ENCODE measurements at places on chromosomes 6 and 20. TPM values are rescaled to one million over a fixed set of nuclear protein-coding genes. Genes with fewer than 3 reads are reported as not detected.

DNA sequence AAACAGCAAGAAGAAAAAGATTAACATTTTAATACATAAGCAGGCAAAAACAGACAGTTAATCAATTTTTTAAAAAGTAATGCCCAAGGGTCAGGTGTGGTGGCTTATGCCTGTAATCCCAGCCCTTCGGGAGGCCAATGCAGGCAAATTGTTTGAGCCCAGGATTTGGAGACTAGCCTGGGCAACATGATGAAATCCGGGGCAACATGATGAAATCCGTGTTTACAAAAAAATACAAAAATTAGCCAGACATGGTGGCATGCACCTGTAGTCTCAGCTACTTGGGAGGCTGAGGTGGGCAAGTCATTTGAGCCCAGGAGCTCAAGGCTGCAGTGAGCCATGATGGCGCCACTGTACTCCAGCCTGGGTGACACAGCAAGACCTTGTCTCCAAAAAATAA, 94.1 kb upstream of the DST start:
- H3K36me3 ChIP-seq: no peaks in the 10 kb centered on the region
- no peaks in the 10 kb centered on the region for H3K4me1 ChIP-seq
- no peak for DNase-seq

Gene BTNL2
- total RNA-seq: not detected

- no peaks in the 10 kb centered on the region for H3K27me3 ChIP-seq
- H3K27ac ChIP-seq: peak overlapping the region; percentile 41
- peaks cover 9% of the 10 kb centered on the region for H3K4me1 ChIP-seq
- DNase-seq: no peak
- no peaks in the 10 kb centered on the region for H3K36me3 ChIP-seq
Measured at GRCh38 chr6:52552278-52552643, 24.6 kb downstream of the TRAM2 start.

Gene IRF4
- total RNA-seq: 0.77 TPM

GRCh38 chr6:116218172-116218633, 35.7 kb downstream of the TSPYL4 start:
- no peaks in the 10 kb centered on the region for H3K36me3 ChIP-seq
- H3K27me3 ChIP-seq: no peaks in the 10 kb centered on the region
- H3K4me3 ChIP-seq: no peak overlapping the region
- H3K27ac ChIP-seq: no peak overlapping the region
- no peak for DNase-seq

- H3K4me3 ChIP-seq: no peak overlapping the region
- H3K27me3 ChIP-seq: no peaks in the 10 kb centered on the region
- no peak for DNase-seq
- H3K4me1 ChIP-seq: no peaks in the 10 kb centered on the region
- no peak overlapping the region for H3K27ac ChIP-seq
- no peaks in the 10 kb centered on the region for H3K36me3 ChIP-seq
Measured at GRCh38 chr20:15863735-15864134, 709.5 kb downstream of the KIF16B start.

DNA sequence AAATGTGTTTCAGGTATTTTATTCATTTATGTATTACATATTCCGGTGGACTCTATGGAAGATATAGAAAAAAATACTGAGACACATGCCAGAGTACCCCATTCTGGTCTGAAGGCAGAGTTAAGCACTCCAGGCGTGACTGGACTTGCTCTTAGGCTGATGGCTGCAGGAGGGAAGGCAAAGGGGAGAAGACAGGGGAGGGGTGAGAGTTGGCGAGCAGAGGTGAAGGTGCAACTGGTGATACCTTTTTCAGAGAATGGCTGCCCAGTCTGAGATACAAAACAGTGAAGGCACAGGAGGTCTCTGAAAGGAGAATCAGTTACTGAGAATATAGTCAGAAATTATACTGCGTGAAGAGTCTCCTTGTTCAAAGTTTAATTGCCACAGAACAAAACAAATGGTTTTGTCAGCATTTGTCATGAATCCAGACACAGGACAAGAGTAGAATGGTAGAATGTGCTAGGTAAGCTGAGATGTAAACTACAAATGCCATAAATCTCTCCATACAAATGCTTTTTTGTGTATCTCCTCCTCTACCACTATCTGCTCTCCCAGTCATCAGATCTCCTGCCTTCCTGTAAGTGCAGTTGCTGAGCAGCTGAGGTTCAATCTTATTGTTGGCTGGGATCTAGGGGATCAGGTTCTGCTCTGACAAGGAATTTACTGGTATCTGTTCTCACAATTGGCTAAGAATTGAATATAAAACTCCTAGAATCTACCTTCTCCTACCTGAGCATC, 104.2 kb upstream of the DST start:
- no peak for DNase-seq
- H3K4me1 ChIP-seq: peaks cover 5% of the 10 kb centered on the region
- no peaks in the 10 kb centered on the region for H3K27me3 ChIP-seq
- H3K27ac ChIP-seq: no peak overlapping the region
- no peak overlapping the region for H3K4me3 ChIP-seq

GRCh38 chr6:89952105-89952671, 57.9 kb downstream of the GJA10 start:
- no peaks in the 10 kb centered on the region for H3K27me3 ChIP-seq
- no peaks in the 10 kb centered on the region for H3K36me3 ChIP-seq
- H3K27ac ChIP-seq: no peak overlapping the region
- no peaks in the 10 kb centered on the region for H3K4me1 ChIP-seq

DNA sequence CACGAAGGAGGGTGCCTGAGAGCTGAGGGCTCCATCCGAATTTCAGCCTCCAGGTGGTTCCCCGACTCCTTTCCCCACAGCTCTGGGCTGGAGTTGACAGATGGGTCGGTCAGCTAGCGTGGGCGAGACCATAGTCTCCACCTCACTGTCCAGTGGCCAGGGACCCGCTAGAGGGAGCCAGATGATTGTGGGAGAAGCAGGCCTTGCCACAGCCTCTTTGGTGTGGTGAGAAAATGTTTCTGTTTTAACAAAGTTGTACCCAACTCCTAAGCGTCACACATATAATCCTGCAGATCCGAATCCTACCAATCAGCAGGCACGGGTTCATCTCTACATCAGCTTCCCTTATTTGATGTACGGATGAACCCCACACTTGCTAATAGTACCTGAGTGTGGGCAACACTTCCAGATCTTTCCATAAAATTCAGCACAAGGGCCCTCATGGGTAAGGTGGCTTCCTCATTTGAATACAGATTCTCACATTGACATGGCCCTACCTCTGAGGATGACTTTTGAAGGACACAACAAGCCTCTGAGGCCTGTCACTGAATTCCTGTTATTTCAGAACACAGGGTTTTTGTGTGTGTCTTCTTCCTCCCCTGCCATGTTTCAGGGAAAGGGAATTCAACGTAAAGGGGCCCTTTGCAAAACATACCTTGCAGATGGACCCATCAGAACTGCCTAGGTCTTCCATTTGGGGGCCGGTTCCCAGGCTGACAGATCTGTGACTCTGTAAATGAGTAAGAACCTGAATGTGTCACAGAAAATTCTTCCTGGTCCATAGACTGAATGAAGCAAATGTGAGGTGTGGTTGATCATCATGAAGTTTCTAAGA, 103.2 kb upstream of the DUSP22 start:
- no peaks in the 10 kb centered on the region for H3K36me3 ChIP-seq
- DNase-seq: peak; percentile 56
- no peaks in the 10 kb centered on the region for H3K27me3 ChIP-seq
- no peak overlapping the region for H3K27ac ChIP-seq

Gene WFDC10A
- total RNA-seq: not detected

- H3K4me1 ChIP-seq: no peaks in the 10 kb centered on the region
- H3K27me3 ChIP-seq: no peaks in the 10 kb centered on the region
- H3K27ac ChIP-seq: no peak overlapping the region
- no peak for DNase-seq
Measured at GRCh38 chr20:4074877-4075455, 59.6 kb upstream of the RNF24 start.

Gene SPATS1
- total RNA-seq: 2.0 TPM

DNA sequence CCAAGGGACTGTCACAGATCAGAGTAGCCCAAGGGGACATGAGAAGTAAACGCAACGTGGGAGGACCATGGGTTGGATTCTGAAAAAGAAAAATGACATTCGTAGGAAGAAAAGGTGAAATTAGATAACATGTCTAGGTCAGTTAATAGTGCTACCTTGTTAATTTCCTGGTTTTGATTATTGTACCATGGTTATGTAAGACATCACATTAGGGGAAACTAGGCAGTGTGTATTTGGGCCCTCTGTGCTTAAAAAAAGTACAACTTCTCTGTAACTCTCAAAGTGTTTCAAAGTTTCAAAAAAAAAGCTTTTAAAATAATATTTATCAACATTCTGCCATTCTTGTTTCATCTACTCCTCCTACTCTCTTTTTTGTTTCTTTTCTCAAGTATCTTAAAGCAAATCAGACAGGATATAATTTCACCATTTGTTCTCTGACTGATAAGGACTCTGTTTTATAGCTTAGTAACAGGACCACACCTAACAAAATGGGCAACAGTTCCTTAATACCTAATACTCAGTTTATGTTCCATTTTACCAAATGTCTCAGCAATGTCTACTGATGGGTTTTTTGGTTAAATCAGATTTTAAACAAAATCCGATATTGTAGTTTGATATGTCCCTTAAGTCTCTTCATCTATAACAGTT, 97.1 kb upstream of the PLCB4 start:
- no peak overlapping the region for H3K27ac ChIP-seq
- H3K4me1 ChIP-seq: no peaks in the 10 kb centered on the region
- no peaks in the 10 kb centered on the region for H3K27me3 ChIP-seq

DNA sequence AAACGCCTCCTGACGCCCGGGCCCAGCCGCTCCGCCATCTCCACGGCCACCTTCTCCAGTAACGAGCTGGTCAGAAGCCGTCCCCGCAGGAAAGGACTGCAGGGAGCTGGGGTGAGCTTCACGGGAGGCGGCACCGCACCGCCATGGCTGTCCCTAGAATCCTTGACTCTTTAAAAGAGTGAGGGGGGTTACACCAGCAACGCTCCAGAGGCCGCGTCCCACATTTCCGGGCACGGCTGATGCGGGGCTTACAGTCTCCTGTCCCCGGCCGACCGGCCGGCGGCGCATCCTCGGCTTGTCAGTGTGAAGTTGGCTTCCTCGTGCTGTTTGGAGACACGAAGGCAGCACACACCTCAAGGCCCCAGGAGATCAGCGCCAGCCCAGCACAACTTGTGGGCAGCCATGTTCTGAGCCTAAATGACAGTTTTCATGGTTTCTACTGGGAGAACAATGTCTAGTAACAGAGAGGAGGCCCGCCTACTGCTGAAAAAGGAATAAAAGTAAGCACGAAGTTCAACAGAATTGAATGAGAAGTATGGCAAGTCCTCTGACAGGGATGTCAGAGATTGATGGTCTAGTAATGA, 30.4 kb downstream of the SLC2A4RG start:
- no peak overlapping the region for H3K27ac ChIP-seq
- no peak for DNase-seq
- H3K27me3 ChIP-seq: no peaks in the 10 kb centered on the region
- H3K36me3 ChIP-seq: no peaks in the 10 kb centered on the region
- no peak overlapping the region for H3K4me3 ChIP-seq

GRCh38 chr6:136149311-136149710, 100.8 kb downstream of the MTFR2 start:
- DNase-seq: no peak
- H3K4me1 ChIP-seq: no peaks in the 10 kb centered on the region

DNA sequence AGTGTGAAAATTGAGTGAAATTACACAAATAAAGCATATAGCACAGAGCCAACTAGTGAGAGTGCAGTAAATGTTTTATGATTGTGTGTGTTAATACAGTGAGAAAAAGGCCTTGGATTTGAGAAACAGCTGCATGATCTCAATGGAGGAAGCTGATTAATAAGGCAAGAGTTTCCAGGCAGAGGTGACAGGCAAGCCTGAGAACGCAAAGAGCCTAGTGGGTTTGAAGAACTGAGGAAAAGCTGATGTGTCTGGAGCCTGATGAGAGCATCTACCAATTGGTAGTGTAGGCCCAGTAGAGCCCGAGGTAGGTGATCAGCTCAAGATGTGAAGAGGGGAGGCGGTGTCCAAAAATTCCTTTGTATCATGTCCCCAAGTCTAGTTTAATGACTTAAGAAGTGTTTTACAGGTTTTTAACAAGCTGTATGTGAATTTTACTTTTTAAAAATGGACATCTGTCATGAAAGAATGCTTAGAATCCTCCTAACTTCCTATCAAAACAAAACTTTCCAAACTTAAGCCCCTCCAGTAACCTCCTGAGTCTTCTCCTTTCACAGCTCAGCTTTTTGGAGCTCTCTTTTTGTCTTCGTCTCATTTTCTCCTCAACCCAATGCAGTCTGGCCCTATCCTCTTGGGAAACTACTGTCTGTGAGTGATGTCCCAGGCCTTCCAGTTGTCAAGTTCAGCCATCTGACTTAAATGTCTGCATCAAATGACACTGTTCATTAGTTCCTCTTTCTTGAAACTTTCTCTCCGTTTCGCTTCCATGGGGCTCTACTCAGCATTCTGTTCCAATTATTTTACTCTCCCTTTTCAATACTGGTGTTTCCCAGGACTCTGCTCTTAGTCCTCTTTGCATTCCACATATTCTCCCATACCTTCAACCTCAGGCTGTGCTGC, 1.2 kb downstream of the CDC40 start:
- H3K27me3 ChIP-seq: no peaks in the 10 kb centered on the region
- DNase-seq: no peak
- peaks cover 6% of the 10 kb centered on the region for H3K4me1 ChIP-seq
- no peaks in the 10 kb centered on the region for H3K36me3 ChIP-seq

Gene NKX2-4
- total RNA-seq: not detected

Gene UST
- total RNA-seq: 12.9 TPM

Gene TP53INP2
- 26.0 TPM for total RNA-seq

DNA sequence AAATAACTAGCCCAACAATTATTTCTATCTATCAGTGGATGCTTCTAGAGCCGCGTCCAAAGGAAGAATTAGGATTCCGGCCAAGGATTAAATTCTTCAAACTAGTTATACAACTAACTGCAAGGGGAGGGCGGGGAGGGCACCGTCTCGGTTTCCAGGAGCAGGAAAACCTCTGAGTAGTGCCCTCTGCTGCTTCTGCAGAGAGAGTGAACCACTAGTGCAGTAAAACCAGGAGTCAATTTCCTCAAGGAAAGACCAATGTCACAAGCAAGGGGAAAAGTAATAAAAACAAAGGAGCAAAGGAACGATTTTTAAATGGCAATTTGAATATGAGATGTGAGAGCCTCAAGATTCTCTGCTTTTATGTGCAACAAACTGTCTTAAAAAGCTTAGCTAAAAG, 16.5 kb upstream of the UBE2J1 start:
- no peaks in the 10 kb centered on the region for H3K4me1 ChIP-seq
- peak; percentile 74 for DNase-seq
- H3K4me3 ChIP-seq: no peak overlapping the region
- H3K27ac ChIP-seq: no peak overlapping the region
- no peaks in the 10 kb centered on the region for H3K27me3 ChIP-seq

Gene LBP
- total RNA-seq: 1.1 TPM

Gene CST8
- total RNA-seq: 0.74 TPM
